ENCODE measurements at places on chromosomes 3 and 15.

DNA sequence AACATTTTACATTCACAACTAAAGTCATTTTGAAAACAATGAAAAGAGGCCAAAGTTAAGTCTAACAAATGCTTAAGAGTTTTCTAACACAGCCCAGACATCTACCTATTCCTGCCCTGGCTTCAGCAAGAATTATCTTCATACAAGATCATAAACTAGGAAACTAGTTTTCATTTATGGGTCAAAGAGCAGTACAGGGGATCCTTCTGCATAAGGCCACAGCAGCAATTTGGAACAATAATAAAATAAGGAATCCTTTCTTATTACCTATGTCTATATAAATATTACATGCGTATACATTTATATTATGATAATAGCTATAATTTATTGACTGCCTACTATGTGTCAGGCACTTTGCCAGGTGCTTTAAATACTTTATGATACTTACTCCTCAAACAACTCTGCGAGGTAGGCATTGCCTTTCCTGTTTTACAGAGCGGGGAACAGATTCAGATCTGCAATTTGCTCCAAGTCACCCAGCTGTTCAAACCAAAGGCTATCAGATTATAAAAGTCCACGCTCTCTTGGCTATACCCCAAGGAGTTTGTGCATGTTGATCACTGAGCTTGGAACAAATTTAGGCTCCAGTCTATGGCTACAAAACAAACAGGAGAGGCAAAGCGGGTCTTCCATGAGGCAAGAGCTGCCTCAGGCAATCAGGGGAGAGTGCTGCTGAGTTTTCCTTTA lies 196.4 kb downstream of the RORA start:
- DNase-seq = no peak

GRCh38 chr3:57999417-58000115 lies 8.7 kb upstream of the FLNB start:
- no peak for DNase-seq

GRCh38 chr3:193231201-193231600 lies 9.8 kb upstream of the PLAAT1 start:
- DNase-seq = no peak

DNA sequence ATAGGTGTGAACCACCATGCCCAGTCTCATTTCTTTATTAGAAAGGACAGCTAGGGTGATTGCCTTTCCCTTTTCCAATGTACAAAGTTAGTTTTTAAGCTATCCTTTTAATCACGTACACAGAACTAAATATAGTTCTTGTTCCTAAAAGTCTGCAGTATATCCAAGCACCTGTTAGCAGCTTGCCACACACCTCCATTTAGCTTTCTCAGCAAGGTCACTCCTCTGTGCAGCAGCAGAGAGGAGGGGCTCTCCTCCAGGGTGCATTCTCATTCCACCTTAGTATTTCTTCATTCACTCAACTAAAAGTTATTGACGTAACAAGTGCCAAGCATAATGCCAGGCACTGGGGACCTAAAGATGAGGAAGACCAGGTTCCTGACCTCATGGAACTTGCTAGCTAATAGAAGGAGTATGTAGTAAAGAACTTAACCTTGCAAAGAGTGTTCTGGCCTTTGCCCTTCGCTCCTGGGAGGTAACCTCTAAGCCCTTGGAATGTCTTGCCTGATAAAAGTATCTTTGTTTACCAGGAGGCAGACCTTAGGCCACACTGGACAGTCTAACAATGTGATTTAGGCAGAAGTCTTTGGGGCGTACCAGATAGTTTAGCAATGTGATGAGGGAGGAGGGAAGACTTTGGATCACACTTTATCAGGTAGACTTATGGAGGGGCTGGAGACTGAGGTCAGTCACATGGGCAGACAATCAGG lies 12.7 kb upstream of the PTPN9 start:
- DNase-seq = no peak

DNA sequence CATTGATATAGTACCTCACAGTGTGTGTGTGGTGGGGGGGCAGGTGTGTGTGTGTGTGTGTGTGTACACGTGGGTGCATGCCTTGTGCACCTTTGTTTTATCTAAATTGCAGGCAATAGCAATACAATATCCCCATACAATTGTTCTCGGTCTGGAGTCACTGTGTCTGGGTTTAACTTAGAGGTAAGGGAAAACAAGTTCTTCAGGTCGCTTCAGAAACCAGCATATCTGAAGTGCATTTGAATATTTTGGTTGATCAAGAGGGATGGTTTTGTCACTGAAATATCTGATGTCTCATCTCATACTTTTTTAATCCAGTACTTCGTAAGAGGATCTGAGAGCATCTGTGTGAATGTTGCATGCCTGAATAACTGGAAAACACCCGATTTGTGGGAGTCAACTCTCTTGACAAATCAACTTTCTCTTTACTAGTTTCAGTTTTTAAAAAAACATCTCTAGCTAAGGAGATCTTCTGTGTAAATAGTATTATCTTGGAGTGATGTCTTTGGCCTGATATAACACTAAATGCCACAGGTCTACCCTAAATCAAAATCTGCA lies 206.8 kb upstream of the NR2F2 start:
- DNase-seq = no peak

GRCh38 chr3:42173307-42173706 lies 82.2 kb downstream of the TRAK1 start:
- DNase-seq = no peak

DNA sequence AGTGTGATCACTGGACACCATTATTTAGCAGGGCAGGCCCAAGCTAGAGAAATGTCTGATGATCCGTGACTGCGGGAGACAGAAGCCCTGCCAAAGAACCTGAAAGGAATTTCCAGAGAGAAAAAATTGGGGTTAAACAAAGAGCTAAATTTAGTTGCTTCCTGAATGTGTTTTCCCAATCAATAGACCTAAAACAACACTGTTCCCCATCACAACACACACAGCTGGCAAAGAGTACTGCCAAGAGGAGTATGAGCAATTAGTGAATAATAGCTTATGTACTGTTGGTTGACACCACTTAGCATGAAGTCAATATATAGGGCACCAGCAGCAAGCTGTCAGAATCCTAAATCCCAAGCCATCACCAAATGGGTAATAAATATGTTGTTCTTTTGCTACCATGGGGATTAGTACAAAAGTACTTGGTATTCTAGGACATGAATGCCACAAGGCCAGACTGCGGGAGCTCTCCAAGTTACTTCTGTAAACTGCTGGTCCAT lies 35.7 kb downstream of the CLK3 start:
- DNase-seq = no peak

GRCh38 chr3:131756405-131756804 lies 253.6 kb upstream of the MRPL3 start:
- no peak for DNase-seq

DNA sequence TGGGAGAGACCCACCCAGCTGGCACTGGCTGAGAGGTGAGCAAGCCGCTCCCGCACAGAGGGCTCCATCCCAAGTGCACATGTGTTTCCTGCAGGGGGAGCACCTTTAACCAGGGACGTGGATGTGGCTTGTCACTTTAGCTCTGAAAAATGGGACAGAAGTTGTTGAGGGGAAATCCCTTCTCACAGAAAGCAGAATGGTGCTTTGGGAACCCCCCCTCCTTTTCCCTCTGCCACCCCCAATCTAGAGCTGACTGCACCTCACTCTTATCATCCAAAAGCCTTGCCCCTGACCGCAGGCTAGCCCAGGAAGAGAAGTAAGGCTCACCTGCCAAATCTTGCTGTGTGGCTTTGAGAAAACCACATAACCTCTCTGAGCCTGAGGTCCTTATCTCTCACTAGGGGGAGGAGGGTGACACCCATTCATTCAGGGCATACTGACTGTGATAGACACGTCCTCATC lies 77.9 kb downstream of the RPN1 start:
- no peak for DNase-seq

DNA sequence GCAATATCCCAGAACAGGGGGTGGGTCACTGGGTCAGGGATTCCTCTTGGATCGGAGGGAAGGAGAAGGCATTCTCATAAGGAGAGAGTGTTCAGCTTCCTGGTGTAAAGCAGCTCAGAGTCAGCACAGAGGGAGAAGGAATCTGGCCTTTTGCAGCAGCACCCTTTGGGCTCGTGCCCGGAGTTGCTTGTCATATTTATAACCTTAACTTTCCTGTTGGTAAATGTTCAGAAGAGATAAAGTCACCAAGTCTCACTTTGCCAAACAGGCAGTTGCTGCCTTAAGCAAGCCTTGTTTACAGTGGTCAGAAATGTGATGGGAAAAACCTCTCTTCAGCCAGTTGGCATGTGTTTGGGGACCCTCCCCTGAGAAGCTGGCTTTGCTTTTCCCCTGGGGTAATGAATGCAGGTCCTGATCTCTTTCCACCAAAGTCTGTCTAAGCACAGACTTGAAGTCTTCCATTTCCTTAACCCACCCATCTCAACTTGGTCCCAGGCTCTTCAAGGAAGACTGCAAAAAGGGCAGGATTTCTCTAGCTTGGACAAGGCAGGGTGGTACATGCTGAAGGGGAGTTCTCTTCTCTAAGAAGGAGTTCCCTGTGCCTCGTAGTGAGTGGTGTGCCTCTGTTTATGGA lies 206.9 kb upstream of the BHLHE40 start:
- no peak for DNase-seq

All from T-helper 22 cell (primary cell).